Bronchial epithelial cell (primary cell): ENCODE measurements at places on chromosomes 11 and 22. TPM values are rescaled to one million over a fixed set of nuclear protein-coding genes. Genes with fewer than 3 reads are reported as not detected.
A peak's percentile ranks its signal among the peaks of the same experiment; 100 is the strongest.

DNA sequence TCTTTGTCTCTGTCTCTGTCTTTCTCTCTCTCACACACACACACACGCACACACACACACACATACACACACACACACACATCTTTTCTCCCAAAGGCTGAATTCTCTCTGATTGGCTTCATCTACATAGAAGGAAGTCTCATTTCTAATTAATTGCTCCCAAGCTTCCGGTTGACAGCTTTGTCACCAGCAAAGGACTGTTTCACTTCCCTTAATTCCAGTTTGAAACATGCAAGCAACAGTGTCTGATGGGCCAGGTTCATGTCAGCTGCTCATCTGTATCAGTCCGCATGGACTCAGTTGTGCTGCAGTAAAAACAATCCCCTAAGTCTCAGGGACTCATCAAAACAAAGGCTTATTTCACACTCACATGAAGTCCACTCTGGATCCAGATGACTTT lies 16.2 kb upstream of the PVALB start:
- DNase-seq, result no peak

GRCh38 chr11:64687643-64688533 lies 35.1 kb downstream of the NRXN2 start:
- DNase-seq, result no peak

DNA sequence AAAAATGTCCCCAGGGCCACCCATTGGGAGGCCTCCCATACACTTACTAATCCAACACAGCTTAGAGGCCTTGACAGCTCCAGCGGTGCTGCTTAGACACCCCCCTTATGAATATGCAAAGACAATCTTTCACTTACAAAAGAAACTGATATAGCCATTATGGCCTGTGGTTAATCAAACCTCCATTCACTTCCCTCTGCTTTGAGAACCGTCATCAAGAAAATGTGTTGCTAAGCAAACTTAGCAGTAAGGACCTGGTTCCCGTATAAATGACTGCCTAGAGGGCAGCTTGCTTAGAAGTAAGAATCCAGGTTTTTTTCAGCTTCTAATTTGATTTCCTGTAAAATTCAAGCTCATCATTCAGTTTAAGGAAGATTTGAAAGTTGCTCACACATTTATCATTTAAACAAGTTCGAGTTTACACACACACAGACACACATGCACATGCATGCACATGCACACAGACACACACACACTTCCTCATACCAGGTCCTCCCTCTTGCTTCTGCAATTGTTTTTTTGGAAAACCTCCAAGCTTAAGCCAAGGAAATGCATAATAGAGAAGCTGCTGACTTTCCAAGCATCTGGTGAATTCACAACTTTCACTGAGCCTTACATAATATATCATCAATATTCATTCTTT lies 137.7 kb upstream of the BLID start:
- DNase-seq, result peak; percentile 83

- peak; percentile 97 for DNase-seq
Observed at GRCh38 chr11:118194835-118195627, 18.6 kb upstream of the SCN2B start.

Gene HBB
- not detected in 2 replicates for total RNA-seq
